ENCODE measurements at places on chromosomes 13 and 19.

GRCh38 chr19:19630426-19630825, 2.4 kb upstream of the LPAR2 start:
- no peak for DNase-seq

- no peak for DNase-seq
Measured at GRCh38 chr19:7778081-7778480, 15.0 kb downstream of the CLEC4M start.

GRCh38 chr13:58478858-58479257, 847.3 kb downstream of the PCDH17 start:
- DNase-seq: no peak

GRCh38 chr13:22893777-22894176, 287.0 kb upstream of the SGCG start:
- no peak for DNase-seq
